ENCODE measurements at places on chromosomes 1 and 21. TPM values are rescaled to one million over a fixed set of nuclear protein-coding genes. Genes with fewer than 3 reads are reported as not detected.

ARHGEF10L gene
- 16.1 TPM for total RNA-seq

OR2M3 gene
- total RNA-seq, result not detected

LYPD8 gene
- total RNA-seq, result not detected

- no peaks in the 10 kb centered on the region for H3K4me1 ChIP-seq
- peak; percentile 48 for DNase-seq
- H3K27me3 ChIP-seq, result no peaks in the 10 kb centered on the region
- H3K27ac ChIP-seq, result no peak overlapping the region
Measured at GRCh38 chr1:98277118-98277517, 356.3 kb upstream of the DPYD start.

DNA sequence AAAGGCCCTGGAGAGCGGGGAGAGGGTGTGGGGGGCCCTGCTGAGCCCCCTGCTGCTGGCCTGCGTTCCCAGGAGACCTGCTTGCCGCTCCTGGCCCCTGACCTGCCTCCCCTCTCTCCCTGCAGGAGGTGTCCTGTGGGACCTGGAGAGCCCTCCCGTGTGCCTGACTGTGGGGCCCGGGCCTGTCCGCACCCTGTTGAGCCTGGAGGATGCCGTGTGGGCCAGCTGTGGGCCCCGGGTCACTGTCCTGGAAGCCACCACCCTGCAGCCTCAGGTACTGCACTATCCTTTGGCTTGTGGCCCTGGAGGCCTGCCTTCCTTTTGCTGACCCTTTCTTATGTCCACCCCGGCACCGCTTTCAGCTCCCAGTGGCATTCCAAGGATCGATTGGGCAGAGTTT lies 90.8 kb upstream of the ACTL8 start:
- no peak for DNase-seq
- no peak overlapping the region for H3K27ac ChIP-seq
- H3K4me1 ChIP-seq, result no peaks in the 10 kb centered on the region
- peaks cover 4% of the 10 kb centered on the region for H3K36me3 ChIP-seq
- H3K4me3 ChIP-seq, result no peak overlapping the region

DNA sequence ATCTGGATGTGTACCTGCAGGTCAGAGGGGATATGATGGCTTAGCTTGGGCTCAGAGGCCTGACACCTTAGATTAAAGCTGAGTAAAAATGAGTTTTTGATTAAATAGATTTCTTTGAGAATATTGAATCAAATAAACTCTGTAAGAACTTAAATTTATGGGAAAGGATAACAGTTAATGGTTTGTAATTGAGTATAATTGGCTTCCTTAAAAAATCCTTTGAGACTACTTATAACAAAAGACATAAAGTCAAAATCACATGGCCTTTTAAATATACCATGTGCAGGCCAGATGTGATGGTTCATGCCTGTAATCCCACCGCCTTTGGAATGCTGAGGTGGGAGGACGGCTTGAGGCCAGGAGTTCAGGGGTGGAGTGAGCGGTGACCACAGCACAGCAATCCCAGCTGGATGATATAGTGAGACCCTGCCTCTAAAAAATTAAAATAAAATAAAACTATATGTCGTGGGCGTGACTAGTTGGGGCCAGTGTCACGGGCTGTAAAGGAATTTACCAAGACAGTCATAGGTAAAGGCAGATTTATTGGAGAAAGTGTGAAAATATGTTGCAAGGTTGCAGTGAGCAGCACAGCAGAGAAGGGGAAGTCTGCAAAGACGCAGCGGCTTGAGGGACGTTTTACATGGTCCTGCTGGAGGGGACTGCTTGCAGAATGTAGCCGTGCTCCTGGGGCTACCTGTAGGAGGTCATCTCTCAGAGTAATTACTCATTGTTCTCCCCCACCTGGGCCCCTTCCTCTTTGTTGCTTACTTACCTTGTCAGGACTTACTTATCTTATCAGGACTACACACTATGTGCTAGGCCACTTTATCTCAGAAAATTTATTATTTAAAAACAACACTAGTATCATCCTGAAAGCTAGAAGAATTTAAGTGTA lies 122.3 kb downstream of the ZMYM4 start:
- DNase-seq, result no peak
- H3K4me3 ChIP-seq, result no peak overlapping the region
- H3K4me1 ChIP-seq, result no peaks in the 10 kb centered on the region
- H3K27me3 ChIP-seq, result no peaks in the 10 kb centered on the region
- H3K27ac ChIP-seq, result no peak overlapping the region

- no peak for DNase-seq
- H3K27me3 ChIP-seq, result no peaks in the 10 kb centered on the region
- H3K36me3 ChIP-seq, result no peaks in the 10 kb centered on the region
- H3K4me3 ChIP-seq, result no peak overlapping the region
- H3K27ac ChIP-seq, result no peak overlapping the region
Measured at GRCh38 chr1:58568271-58568860, 8.7 kb downstream of the TACSTD2 start.

- no peak overlapping the region for H3K27ac ChIP-seq
- no peaks in the 10 kb centered on the region for H3K4me1 ChIP-seq
- H3K27me3 ChIP-seq, result no peaks in the 10 kb centered on the region
- no peak overlapping the region for H3K4me3 ChIP-seq
Measured at GRCh38 chr1:192862271-192862670, 53.4 kb downstream of the RGS2 start.

DNA sequence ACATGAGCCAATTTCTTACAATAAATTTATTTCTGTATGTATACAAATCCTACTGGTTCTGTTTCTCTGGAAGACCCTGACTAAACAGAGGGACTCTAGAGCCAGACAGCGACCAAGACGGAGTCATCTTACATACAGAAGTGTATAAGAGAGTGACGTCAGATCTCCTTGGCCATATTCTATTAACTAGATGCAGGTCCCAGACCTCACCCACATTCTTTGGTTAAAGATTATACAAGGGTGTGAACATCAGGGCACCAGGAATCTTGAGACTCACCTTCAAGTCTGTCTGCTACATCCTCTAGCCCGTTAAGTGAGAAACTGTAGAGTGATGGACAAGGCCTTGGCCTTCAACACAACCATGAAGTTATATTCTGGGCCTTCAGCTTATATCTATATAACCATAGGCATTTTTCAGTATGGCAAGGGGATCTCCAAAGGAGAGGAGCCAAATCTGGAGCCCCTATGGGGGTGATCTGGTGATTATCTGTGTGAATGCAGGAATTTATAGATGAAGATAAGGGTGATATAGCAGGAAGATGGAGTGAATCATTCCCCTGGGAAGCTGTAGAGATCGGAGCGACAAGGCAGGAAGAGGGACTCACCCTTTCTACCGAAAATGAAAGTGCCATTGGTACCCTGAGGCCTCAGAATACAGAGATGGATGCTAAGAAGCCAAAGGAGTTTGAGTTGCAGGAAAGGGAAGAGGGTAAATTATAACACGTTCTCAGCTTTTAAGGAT lies 83.9 kb downstream of the ADAMTS1 start:
- H3K27ac ChIP-seq, result no peak overlapping the region
- H3K36me3 ChIP-seq, result no peaks in the 10 kb centered on the region
- DNase-seq, result no peak
- no peaks in the 10 kb centered on the region for H3K27me3 ChIP-seq

- H3K36me3 ChIP-seq, result no peaks in the 10 kb centered on the region
- no peaks in the 10 kb centered on the region for H3K4me1 ChIP-seq
- no peak overlapping the region for H3K27ac ChIP-seq
Measured at GRCh38 chr1:9840176-9840575, 16.4 kb upstream of the CLSTN1 start.

DNA sequence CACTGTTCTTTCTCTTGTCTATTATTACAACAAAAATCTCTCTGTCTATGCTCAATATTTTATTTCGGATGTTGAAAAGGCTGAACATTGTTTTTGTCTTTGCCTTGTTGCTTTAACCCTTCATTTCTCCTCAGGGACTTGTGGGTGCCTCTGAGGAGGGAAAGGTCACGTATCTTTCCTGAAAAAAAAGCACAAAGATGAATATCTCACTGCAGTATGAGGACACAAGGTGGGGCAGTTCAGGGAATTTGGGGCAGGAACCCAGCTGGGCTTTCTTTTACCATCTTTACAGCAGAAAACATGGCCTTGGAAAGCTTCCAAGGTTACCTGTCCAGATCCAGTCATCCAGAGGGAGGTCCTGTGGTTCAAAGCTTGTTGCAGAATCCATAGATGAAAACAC lies 99.1 kb upstream of the LPGAT1 start:
- no peaks in the 10 kb centered on the region for H3K4me1 ChIP-seq
- H3K36me3 ChIP-seq, result no peaks in the 10 kb centered on the region
- H3K27me3 ChIP-seq, result no peaks in the 10 kb centered on the region
- no peak overlapping the region for H3K27ac ChIP-seq
- no peak for DNase-seq

- peak; percentile 85 for DNase-seq
- peaks cover 24% of the 10 kb centered on the region for H3K36me3 ChIP-seq
- H3K4me1 ChIP-seq, result peaks cover 20% of the 10 kb centered on the region
- H3K4me3 ChIP-seq, result no peak overlapping the region
- no peaks in the 10 kb centered on the region for H3K27me3 ChIP-seq
Measured at GRCh38 chr1:12407050-12407961, 177.5 kb downstream of the VPS13D start.

- H3K36me3 ChIP-seq, result no peaks in the 10 kb centered on the region
- H3K4me3 ChIP-seq, result no peak overlapping the region
- H3K27me3 ChIP-seq, result no peaks in the 10 kb centered on the region
- H3K4me1 ChIP-seq, result peaks cover 21% of the 10 kb centered on the region
Measured at GRCh38 chr1:59414406-59415133, 117.7 kb downstream of the FGGY start.

- no peak overlapping the region for H3K4me3 ChIP-seq
- H3K27me3 ChIP-seq, result peaks cover 76% of the 10 kb centered on the region
- H3K4me1 ChIP-seq, result no peaks in the 10 kb centered on the region
Measured at GRCh38 chr1:202639500-202639899, 70.8 kb downstream of the SYT2 start.

DNA sequence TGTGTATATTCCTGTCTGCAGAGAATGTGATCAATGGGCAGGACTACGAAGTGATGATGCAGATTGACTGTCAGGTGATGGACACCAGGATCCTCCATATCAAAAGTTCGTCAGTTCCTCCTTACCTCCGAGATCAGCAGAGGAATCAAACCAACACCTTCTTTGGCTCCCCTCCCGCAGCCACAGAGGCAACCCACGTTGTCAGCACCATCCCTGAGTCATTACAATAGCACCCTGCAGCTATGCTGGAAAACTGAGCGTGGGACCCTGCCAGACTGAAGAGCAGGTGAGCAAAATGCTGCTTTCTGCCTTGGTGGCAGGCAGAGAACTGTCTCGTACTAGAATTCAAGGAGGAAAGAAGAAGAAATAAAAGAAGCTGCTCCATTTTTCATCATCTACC lies 65.2 kb downstream of the OLFML2B start:
- H3K27me3 ChIP-seq, result no peaks in the 10 kb centered on the region
- H3K27ac ChIP-seq, result no peak overlapping the region
- H3K4me1 ChIP-seq, result peaks cover 63% of the 10 kb centered on the region
- no peaks in the 10 kb centered on the region for H3K36me3 ChIP-seq
- H3K4me3 ChIP-seq, result no peak overlapping the region
- DNase-seq, result peak; percentile 74

DNA sequence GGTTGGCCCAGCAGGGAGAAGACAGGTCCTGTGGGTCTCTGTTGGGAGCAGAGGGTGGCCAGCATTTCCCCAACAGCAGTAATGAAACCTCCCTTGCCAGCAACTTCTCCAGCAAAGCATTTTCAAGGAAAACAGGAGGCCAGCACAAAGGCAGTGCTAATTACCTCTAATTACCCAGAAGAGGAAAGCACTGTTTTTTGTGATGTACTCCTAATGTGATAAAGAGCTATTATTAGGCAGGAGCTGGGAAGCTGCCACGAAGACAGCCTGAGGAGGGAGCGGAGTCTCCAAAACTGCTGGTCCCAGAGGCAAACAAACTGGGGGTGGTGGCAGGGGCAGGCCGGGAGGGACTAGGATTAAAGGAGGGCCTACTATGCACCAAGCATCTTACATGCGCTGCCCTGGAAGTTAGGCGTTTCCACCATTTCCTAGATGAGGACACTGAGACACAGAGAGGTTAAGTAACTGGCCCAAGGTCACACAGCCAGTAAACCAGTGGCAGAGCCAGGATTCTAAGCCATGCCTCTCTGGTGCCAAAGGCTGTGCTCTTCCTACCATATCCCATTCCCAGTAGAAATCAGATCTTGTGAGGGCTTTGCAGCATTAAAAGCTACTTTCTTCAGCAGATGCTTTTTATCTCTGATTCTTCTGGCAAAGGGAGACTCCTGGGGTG lies 24.5 kb downstream of the HTR6 start:
- H3K4me3 ChIP-seq, result no peak overlapping the region
- H3K27me3 ChIP-seq, result no peaks in the 10 kb centered on the region
- no peaks in the 10 kb centered on the region for H3K4me1 ChIP-seq
- no peak for DNase-seq
- no peaks in the 10 kb centered on the region for H3K36me3 ChIP-seq

DNA sequence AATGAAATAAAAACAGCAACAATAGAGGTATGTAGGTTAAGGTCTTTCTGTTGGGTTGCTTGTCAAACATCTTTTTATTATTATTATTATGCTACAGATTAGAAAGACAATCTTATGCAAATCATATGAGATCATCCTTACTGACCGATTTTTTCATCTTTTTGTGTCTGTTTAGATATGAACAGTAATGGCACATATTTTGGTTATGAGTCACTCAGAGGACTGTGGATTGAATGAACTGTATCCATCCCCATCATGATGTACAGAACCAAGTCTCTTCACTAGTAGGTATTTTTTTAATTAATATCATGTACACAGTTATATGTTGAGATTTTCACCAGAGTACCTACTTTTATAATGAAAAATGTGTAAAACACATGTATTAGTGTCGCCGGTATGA lies 159.1 kb downstream of the CHRM3 start:
- no peaks in the 10 kb centered on the region for H3K36me3 ChIP-seq
- no peak overlapping the region for H3K4me3 ChIP-seq
- no peak for DNase-seq
- no peaks in the 10 kb centered on the region for H3K4me1 ChIP-seq
- H3K27ac ChIP-seq, result no peak overlapping the region

- no peak overlapping the region for H3K4me3 ChIP-seq
- H3K36me3 ChIP-seq, result no peaks in the 10 kb centered on the region
- H3K27ac ChIP-seq, result peak overlapping the region; percentile 67
- H3K27me3 ChIP-seq, result no peaks in the 10 kb centered on the region
- H3K4me1 ChIP-seq, result peaks cover 47% of the 10 kb centered on the region
Measured at GRCh38 chr1:59173721-59174120, 123.2 kb upstream of the FGGY start.

DNA sequence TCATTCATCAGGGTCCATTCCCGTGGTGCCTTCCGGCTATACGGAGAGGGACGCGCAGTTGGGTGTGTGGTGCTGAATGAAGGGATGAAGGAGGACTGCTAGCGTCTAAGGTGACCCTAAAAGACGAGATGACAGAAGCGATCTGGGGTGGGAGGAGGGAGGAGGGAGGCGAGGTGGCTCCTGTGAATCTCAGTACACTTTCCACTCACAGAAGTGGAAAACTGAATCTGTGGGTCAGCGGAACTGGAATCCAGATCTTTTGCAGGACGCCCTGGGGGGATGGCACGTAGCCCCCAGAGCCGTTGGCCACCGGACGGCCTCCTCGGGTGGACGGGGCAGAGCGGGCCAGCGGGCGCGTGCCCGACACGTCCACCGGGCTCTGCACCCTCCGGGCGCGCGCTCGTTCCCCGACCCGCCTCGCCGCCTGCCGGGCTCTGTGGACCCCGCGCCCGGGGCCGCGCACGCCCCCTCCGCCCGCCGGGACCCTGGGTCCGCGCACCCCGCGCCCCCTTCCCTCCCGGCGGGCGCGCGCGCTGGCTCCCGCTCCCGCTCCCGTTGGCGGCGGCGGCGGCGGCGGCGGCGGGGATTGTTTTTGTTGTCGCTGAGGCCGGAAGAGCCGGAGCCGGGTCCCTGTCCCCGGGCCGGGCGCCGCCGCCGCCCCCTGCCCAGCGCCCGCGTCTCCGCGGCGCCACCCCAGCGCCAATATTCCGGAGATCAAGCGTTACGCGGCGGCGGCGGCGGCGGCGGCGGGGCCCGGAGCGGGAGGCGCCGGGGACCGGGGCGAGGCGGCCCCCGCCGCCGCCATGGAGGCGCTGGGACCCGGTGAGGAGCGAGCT lies at the start of gene AGO4:
AGO4 (plus strand) TSS at position 403 of the 836 bp plus-strand sequence; CDS start at position 804, 401 bp downstream.
- H3K27me3 ChIP-seq, result no peaks in the 10 kb centered on the region
- peak within 1 kb of the TSS; percentile 58 for H3K27ac ChIP-seq
- H3K4me3 ChIP-seq, result peak within 1 kb of the TSS; percentile 74
- DNase-seq, result peak; percentile 79
